Skeletal muscle cell (primary cell): ENCODE measurements at places on chromosomes 2 and 18.

DNA sequence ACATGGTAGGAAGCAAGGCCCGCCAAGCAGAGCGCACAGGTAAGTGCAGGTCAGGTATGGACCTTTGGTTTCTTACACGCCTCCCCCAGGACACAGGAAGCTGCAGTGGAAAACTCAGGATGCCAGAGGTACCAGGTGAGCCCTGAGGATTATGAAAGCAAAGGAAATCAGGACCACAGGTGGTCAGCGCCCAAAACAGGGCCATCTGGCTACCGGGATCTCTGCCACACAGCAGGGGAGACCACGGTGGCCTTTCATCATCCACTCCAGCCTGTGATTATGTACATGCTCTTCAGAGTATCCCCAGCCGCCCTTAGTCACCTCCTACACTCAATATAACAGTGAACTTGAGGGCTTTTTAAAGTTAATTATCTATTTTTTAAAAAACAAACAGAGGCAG, 125.5 kb upstream of the EPC2 start:
- no peak for DNase-seq

GRCh38 chr2:43818761-43819160, 19.9 kb downstream of the ABCG5 start:
- DNase-seq: no peak

DNA sequence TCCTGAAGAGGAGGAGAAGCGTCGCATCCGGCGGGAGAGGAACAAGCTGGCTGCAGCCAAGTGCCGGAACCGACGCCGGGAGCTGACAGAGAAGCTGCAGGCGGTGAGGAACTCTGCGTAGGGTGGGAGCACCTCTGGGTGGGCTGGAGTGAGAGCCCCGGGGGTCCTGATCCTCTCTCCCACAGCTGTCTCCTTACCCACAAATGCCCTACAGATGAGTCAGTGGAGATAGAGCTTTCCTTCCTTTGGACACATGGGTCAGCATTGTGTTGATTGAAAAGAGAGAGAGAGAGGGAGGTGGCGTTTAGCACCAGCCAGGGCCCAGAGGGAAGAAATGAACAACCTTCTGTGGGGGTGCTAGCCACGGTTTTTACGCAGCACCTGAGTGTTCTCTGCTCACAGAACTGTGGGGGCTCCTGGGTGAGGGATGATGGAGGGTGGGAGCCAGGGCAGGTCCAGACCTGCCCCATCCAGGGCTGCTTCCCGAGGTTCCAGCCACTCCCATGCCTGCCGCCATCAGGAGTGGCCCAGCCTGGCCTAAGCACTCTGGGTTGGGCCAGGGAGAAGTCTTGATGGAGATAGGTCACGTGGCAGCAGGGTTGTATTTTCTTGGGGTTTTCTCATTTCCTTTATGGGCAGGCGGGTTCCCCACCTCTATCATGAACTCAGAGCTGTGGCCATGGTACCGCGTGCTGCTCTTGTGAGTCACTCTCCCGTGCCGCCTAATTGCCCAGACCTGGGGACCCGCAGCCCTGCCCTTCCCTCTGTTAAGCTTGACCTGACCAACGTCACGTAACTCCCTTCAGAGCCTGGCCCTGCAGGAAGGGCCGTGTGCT, 16.3 kb downstream of the FOSL2 start:
- DNase-seq: peak; percentile 36

DNA sequence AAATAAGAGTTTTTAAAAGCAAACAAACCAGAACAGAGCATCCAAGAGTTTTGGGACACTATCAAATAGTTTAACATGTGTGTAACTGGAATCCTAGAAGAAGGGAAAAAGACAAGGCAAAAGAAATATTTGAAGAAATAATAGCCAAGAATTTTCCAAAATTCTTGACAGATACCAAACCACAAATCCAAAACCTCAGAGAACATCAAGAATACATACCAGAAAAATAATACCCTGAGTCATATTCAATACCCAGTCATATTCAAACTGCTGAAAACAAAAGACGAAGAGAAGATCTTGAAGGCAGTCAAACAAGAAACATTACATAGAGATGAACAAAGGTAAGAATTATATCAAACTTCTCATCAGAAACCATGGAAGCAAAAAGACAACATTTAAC, 22.9 kb downstream of the INO80C start:
- no peak for DNase-seq

GRCh38 chr2:164903204-164903603, 52.1 kb downstream of the SLC38A11 start:
- DNase-seq: peak; percentile 75

DNA sequence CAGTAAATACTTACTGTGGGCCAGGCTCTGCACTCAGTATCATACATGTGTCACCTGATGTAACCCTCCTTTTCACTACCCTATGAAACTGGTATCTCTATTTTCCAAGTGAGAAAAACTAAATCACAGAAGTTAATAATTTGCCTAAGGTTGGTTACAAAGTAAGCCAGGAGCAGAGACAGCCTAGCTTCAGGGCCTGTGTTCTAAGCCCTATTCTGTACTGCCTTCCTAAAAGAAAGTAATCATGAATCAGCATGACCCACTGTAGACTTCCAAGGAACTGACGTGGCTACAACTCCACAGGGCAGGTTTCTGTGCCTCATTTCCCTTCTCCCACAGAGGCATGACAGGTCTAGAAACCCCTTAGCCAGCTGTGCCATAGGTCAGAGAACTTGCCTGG, 14.3 kb downstream of the ZNF142 start:
- DNase-seq: peak; percentile 30

DNA sequence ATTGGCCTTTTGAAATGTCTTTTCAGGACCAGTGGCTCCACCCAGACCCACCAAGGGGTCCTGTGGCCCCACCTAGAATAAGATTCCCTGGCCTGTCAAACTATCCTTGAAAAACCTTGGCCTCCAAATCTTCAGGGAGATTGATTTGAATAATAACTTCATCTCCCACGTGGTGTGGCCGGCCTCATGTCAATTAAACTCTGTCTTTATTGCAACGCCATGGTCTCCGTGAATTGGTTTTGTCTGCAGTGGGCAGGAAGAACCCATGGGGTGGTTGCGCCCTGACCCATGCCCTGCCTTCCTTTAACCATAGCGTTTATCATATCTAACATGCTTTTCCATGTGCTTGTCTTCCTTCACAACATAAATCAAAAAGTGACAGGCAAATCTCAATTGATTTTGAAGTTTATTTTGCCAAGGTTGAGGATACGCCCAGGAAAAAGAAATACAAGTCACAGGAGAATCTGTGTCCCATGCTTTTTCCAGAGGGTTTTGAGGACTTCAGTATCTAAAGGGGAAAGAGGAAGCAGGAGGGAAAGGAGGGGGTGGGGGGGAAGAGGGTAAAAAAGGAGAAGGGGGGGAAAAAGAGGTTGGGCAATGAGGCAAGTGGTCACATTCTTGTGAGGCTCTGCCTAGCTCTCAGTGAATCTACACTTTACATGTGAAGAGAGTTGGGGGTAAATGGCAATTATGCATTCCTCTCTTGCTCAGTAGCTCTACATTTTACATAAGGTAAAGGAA, 66.5 kb upstream of the CABLES1 start:
- DNase-seq: no peak

DNA sequence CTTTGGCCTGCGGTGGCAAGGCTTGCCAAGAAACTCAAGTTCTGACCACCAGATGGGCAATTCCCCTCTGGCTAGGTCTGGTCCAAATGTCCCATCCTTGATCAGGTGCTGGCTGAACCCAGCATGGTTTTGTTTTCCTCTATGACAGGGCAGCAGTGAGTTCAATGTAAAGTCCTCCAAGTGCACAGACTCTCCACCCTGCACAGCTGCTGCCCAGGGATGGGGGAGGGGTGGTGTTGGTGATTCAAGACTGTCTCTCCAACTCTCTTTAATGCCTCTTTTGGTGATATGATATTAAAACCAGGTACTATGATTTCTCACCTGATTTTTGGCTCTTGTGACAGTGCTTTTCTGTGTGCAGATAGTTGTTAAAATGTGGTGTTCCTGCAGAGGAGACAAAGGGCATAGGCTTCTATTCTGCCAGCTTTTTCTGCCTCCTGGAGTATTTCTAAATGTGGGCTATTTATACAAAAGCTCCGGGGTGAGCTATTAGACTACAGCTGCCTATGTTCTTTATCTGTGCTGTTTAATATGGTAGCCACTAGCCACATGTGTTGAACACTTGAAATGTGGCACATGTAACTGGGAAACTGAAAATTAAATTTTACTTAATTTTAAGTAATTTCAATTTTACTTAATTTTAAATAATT, 64.0 kb upstream of the STK39 start:
- no peak for DNase-seq
